ENCODE measurements at places on chromosomes 5 and 9.

DNA sequence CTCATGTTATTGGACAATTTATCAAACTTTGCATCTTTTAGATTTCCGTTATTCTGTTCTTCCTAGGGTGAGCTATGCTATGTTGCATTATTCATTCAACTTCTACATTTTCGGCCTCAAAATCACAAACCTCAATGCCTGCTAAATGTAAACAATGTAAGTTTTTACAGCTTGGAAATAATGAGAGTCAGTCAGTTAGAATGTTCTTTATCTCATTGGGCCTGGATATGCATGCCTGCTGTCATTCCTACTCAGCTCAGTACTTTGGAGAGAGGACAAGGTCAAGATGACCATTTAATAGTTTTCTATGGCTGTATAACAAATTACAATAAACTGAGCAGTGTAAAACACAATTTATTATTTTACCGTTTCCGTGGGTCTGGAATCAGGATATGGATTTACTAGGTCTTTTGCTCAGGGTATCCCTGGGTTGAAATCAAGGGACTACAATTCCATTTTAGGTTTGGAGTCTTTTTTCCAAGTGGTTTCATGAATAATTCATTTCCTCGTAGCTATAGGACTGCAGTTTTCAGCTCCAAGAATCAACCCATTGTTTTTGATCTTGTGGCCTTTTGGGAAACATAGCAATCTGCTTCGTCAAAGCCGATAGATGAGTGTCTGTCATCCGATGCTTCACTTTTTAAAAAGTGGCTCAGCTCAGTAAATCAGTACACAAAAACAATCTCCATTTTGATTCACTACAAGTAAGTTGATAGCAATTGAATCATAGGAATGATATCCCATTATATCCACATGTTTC is 1143.2 kb upstream of the CDH6 start:
- no peak for DNase-seq

DNA sequence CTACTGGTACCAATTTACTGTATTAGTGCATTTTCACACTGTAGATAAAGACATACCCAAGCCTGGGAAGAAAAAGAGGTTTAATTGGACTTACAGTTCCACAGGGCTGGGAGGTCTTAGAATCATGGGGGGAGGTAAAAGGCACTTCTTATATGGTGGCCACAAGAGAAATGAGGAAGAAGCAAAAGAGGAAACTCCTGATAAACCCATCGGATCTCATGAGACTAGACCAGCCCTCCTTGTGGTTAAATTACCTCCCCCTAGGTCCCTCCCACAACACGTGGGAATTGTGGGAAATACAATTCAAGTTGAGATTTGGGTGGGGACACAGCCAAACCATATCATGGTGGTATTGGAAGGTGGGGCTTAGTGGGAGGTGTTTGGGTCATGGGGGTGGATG is 56.5 kb upstream of the SPDL1 start:
- no peak for DNase-seq

DNA sequence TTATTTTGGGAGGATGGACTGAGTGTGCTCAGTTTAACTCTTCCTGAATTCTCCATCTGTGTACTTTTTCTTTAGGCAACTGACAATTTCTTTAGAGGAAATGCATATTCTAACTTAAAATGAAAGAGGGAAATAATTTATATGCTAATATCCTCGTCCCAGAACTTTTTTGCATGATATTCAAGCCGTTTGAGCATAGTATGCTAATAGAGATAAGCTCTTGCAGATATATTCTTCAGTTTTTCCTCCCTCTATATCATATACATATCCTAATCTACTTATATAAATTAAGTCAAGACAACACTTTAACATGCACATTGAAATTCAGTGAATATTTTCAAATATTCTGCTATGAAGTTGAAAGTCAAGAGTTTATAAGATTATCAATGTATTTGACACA is 84.7 kb downstream of the YTHDC2 start:
- DNase-seq = no peak

- no peak for DNase-seq
Observed at GRCh38 chr5:39800042-39800601, 375.3 kb upstream of the DAB2 start.

- no peak for DNase-seq
Observed at GRCh38 chr5:120806202-120806601, 342.1 kb downstream of the PRR16 start.

DNA sequence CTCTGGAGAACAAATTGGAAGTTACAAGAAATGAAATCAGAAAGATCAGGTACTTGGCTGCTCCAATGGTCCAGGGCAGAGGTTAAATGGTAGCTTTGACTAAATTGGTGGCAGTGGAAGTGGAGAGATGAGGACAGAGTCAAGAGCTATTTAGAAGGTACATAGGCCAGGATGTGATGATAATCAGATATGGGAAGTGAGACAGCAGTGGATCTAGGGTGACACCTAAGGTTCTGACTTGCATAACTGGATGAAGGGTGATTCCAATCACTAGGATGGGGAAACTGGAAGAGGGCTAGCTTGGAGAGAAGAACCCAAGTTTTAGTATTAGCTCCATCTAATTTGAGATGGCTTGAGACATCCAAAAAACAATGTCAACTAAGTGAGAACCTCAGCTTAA is 24.0 kb upstream of the NDUFB6 start:
- DNase-seq = no peak

DNA sequence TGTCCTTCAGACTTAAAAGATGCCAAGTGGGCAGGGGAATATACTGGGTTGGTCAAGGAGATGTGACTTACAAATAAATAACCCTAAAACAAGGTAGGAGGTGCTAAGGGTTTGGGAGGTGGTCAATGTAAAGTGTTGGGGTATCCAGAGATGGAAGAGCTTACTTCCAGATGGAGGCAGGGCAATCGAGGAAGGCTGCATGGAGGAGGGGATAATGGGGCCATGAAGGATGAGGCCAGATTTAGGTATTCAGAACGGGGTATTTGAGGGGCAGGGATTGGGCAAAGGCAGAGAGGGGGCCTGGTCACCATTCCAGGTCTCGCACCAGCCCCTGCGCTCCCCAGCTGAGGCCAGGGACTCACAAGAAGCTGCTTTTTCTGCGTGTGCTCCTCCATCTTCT is 57.9 kb upstream of the FBXW11 start:
- DNase-seq = no peak

DNA sequence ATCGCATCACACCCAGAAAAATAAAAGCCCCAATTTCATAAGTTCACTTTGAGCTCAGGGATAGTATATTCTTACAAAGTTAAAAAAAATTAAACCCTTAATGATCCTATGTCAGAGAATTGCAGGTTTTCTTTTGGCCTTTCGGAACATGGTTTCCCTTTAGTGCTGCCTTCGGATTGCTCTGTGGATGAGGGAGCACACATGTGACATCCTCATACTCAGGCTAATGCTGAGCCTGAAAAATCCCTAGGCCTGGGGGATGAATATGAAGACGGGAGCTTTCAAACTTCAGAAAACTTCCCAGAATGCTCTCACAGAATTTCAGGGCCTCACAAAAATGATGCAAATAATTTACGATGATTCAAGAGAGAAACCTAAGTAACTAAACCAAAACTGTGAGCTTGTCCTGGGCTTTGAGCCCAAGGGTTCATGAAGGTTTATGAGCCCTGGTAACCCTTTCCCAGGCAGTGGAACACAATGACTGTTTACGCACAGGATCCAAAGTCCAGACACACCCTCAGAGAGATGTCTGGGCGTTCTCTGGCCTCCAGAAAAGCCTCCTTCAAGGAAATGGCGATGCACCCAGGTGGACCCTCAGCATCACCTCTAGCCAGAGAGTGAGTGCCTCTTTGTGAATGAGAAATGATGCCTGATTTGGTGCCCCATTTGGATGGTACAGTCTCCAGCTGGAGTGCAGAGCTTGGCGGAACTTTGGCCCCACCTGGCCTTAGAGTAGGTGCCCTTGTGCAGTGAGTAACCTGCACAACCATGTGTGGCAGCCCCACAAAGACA is 145.4 kb downstream of the ENTREP1 start:
- DNase-seq = no peak

GRCh38 chr9:38074441-38074961 is 5.5 kb upstream of the SHB start:
- DNase-seq = no peak

- no peak for DNase-seq
Observed at GRCh38 chr5:54991416-54991815, 6.0 kb upstream of the ESM1 start.

- DNase-seq = no peak
Observed at GRCh38 chr5:34005211-34005610, 2.6 kb downstream of the AMACR start.

- DNase-seq = no peak
Observed at GRCh38 chr5:2131826-2132496, 249.2 kb upstream of the IRX4 start.

DNA sequence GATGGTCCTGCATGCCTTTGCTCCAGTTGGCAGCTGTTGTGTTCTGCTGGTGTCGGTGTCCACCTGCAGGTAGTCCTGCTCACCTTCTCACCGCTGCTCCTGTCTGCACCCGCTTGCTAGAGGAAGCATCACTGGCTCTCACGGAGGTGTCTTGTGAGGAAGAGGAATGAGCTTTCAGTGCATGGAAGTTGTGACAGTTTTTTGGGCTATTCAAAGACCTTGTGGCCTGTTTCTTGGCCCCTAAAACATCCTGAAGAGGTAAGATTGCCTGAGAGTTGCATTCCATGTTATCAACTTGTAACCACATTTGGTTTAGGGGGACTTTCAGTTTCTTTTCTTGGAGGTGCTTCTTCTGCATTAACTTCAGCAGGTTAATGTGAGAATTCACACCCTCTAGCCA is 85.6 kb downstream of the MACROH2A1 start:
- DNase-seq = no peak

DNA sequence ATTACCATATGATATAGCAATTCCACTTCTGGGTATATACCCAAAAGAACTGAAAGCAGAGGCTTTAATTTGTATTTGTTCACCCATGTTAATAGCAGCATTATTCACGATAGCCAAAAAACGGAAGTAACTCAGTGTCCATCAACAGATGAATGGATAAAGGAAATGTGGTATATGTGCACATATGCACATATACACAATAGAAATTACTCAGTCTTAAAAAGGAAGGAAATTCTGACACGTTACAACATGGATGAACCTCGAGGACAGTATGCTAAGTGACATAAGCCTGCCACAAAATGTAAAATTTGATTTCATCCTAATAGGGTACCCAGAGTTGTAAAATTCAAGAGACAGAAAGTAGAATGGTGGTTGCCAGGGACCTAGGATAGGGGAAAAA is 54.9 kb downstream of the NUP155 start:
- no peak for DNase-seq

DNA sequence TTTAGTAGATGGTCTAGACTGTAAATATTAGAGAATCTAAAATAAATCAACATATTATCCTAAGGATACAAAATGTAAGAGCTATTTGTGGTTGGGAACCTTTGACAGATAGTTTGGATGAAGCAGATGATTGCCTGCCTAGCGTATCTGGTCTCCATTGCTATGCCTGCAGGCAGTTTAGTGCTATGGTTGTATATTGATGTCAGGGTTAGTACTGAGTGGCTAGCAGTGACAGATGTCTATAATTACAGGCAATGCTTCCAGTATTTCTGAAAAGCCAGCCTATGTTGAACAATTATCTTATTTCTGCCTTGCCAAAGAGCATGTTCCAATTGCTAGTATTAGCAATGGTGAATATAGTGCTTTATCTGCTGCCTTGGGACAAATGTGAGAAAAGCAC is 151.3 kb upstream of the TLX3 start:
- no peak for DNase-seq

DNA sequence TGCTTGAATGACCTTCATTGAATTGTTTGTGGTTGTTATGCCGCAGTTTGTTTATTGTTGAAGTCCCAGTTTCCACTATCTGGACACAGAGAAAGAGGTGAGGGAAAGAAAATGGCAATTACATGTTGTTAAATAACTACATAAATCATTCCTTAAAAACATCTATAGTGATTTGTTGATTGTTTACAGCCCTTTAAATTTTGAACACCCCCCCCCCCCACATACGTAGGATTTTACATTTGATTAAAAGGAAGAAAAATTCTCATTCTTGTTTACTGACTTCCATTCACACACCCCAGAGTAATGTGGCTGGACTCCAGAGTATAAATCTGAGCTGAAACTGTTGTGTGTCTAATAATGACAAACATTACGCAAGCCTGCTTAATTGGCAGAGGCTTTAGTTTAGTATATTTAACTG is 87.1 kb upstream of the FAM174A start:
- DNase-seq = no peak

DNA sequence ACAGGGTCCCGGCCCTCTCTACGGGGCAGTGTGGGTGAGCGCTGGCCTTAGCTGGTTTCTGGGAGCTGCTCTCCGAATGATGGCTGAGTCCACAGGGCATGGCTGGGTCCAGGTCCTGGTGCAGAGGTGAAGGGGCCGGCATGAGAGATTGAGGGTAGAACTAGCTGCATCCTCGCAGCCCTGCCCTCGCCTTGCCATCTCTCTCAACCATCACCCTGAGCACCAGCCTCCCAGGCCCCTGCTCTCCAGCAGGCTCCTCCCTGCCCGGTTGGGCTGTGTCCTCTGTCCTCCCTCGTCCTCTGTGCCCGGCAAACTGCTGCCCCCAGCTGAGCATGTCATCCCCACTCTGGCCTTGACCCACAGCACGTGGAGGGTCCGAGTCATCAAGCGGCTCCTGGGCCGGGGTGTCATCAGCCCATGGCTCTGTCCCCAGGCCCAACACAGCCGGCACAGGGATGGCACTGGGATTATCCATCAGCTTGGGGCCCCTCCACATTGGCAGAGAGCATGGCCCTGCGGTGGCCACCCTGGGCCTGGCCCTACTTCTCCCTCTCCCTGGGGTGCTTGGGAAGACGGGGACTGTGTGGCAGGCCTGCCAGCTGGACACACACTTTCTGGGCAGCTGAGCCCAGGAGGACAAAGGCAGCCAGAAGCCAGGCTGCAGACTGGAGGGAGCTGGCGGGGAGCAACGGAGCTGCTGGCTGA is 8.4 kb downstream of the FLT4 start:
- no peak for DNase-seq

DNA sequence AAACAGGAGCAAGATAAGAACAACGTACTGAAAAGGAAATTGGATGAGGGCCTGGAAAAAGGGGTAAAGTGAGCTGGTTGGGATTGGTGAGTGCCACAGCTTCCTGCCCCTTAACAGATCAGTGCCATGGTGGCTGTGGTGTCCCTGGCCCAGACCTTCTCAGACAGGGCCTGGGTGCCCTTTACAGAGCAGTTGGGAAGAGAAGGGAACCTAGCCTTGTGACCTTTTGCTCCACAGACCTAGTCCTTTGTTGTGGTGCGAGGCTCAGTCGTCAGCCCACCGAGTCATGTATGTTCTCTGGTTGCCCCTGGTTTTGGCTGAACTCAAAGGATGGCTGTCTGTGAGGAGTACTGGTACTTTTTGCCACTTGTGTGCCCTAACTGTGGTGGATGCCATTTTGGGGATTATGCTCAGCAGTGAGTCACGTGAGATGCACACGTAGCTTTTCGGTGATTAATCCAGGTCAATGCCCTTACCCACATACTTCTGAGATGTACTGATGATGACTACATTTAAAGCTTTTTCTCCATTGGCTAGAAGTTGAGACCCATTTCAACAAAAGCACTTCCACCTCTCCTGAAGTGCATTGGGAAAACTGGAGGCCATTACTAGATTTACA is 48.4 kb downstream of the EXOSC2 start:
- DNase-seq = no peak

- DNase-seq = no peak
Observed at GRCh38 chr9:133089271-133089671, 27.5 kb downstream of the CEL start.
